ENCODE measurements at places on chromosomes 16 and 17.

GRCh38 chr17:38735161-38735997, 5.2 kb downstream of the CISD3 start:
- no peak overlapping the region for H3K4me3 ChIP-seq
- no peaks in the 10 kb centered on the region for H3K4me1 ChIP-seq
- H3K27ac ChIP-seq, result no peak overlapping the region
- H3K36me3 ChIP-seq, result peaks cover 3% of the 10 kb centered on the region
- peak; percentile 52 for DNase-seq

GRCh38 chr17:30207655-30208054, 27.8 kb downstream of the SLC6A4 start:
- no peak overlapping the region for H3K27ac ChIP-seq
- no peaks in the 10 kb centered on the region for H3K36me3 ChIP-seq
- H3K4me3 ChIP-seq, result no peak overlapping the region
- no peak for DNase-seq
- H3K4me1 ChIP-seq, result no peaks in the 10 kb centered on the region

GRCh38 chr16:4411684-4412083, 4.7 kb downstream of the CORO7 start:
- no peak for DNase-seq
- no peaks in the 10 kb centered on the region for H3K27me3 ChIP-seq
- H3K4me1 ChIP-seq, result peaks cover under 1% of the 10 kb centered on the region
- H3K4me3 ChIP-seq, result no peak overlapping the region

- no peak overlapping the region for H3K27ac ChIP-seq
- H3K36me3 ChIP-seq, result no peaks in the 10 kb centered on the region
- H3K4me1 ChIP-seq, result peaks cover 11% of the 10 kb centered on the region
- H3K27me3 ChIP-seq, result no peaks in the 10 kb centered on the region
- DNase-seq, result no peak
Measured at GRCh38 chr17:38459567-38459966, 31.3 kb downstream of the ARHGAP23 start.

- H3K36me3 ChIP-seq, result no peaks in the 10 kb centered on the region
- DNase-seq, result peak; percentile 61
- H3K27ac ChIP-seq, result peak overlapping the region; percentile 54
- H3K4me3 ChIP-seq, result no peak overlapping the region
- H3K27me3 ChIP-seq, result no peaks in the 10 kb centered on the region
Measured at GRCh38 chr17:40072040-40072734, 9.4 kb downstream of the THRA start.

DNA sequence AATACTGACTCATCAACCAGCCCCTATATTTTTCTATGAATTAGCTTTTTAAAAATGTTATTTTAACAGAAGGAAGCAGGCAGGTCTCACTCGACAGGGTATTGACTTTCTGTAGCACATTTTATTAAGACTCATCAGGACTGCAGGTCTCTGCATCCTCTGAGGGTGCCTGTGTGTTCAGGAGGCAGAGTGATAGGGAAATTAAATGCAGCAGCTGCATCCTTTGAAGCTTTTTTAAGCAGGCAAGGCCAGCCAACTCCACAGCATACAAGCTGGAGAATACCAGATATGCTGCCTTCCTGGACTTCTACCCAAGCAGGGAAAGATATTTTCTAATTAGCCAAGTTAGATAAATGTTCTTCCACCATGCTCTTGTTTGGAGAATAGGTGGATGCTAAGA, 124.9 kb downstream of the WSCD1 start:
- no peaks in the 10 kb centered on the region for H3K36me3 ChIP-seq
- no peak for DNase-seq
- peaks cover 53% of the 10 kb centered on the region for H3K27me3 ChIP-seq
- H3K27ac ChIP-seq, result no peak overlapping the region
- H3K4me3 ChIP-seq, result no peak overlapping the region

DNA sequence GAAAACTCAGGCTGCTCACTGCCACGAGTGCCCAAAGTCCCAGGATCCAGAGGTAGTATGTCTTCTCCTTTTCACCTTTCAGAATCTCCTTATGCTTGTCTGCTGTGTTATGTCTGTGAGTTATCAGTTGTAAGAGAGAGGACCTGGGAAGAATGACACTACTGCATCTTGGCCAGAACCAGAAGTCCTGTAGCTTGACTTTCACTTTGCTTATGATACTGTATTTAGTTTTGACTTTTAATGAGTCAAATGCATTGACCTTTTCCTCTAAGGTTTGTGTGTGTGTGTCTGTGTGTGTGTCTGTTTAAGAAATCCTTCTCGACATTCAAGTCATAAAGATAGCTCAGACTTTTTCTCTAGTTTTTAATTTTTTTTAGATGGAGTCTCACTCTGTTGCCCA, 43.4 kb downstream of the BMERB1 start:
- H3K27ac ChIP-seq, result no peak overlapping the region
- DNase-seq, result no peak
- H3K36me3 ChIP-seq, result no peaks in the 10 kb centered on the region
- H3K27me3 ChIP-seq, result no peaks in the 10 kb centered on the region
- H3K4me3 ChIP-seq, result no peak overlapping the region

GRCh38 chr17:62756198-62756597, 51.9 kb downstream of the MARCHF10 start:
- H3K27ac ChIP-seq, result no peak overlapping the region
- no peaks in the 10 kb centered on the region for H3K36me3 ChIP-seq
- no peaks in the 10 kb centered on the region for H3K4me1 ChIP-seq
- H3K27me3 ChIP-seq, result peaks cover 12% of the 10 kb centered on the region
- DNase-seq, result no peak
- no peak overlapping the region for H3K4me3 ChIP-seq

GRCh38 chr17:60506312-60506711, 19.7 kb downstream of the APPBP2 start:
- peak; percentile 42 for DNase-seq
- H3K27ac ChIP-seq, result no peak overlapping the region
- H3K27me3 ChIP-seq, result no peaks in the 10 kb centered on the region

GRCh38 chr17:67841992-67842391, 16.7 kb downstream of the BPTF start:
- DNase-seq, result no peak
- H3K27me3 ChIP-seq, result no peaks in the 10 kb centered on the region
- H3K27ac ChIP-seq, result no peak overlapping the region
- H3K4me3 ChIP-seq, result no peak overlapping the region
- no peaks in the 10 kb centered on the region for H3K36me3 ChIP-seq

- H3K4me3 ChIP-seq, result no peak overlapping the region
- H3K36me3 ChIP-seq, result no peaks in the 10 kb centered on the region
- no peaks in the 10 kb centered on the region for H3K4me1 ChIP-seq
Measured at GRCh38 chr17:83146347-83146746, 66.9 kb downstream of the METRNL start.

GRCh38 chr17:3968886-3969524, 4.8 kb upstream of the ATP2A3 start:
- no peak overlapping the region for H3K4me3 ChIP-seq
- H3K36me3 ChIP-seq, result no peaks in the 10 kb centered on the region
- H3K27me3 ChIP-seq, result peaks cover 12% of the 10 kb centered on the region

DNA sequence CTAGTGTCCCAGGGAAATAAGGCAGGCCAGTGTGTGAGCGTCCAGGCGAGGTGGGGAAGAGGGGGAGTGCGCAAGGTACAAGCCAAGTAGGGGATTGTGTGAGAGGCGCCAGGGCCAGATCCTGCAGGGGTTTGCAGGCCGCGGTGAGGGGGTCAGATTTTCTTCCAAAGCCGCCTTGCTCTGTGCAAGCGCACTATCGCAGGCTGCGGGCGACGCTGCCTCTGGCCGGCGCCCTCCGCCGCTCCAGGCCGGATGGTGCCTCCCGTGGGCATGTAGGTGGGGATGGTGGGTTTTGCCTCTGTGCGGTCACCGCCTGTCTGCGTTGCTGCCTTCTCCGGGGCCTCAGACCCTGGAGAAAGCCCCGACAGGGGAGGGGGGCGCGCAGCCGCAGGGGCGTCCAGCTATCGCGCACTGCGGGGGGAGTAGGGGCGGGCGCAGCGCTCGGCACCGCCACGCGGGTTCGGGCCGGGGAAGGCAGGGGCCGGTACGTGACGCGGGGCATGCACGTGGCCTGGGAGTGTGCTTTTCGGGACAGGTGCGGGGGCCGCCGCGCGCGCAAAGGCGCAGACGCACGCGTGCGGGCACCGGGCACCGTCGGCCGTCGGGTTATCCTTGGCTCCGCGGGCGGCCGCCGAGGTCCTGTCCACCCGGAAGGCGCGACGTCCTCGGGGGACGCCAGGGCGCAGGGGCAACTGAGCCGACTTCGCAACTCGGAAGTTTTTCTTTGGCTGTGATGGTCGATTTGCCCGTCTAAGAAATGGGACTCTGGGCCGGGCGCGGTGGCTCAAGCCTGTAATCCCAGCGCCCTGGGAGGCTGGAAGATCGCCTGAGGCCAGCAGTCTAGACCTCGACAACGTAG, 1.1 kb upstream of the HAPSTR1 start:
- no peak for DNase-seq
- peaks cover 24% of the 10 kb centered on the region for H3K36me3 ChIP-seq
- peak overlapping the region; percentile 50 for H3K4me3 ChIP-seq
- H3K27ac ChIP-seq, result peak overlapping the region; percentile 97
- no peaks in the 10 kb centered on the region for H3K27me3 ChIP-seq
- H3K4me1 ChIP-seq, result peaks cover 20% of the 10 kb centered on the region

- H3K4me3 ChIP-seq, result no peak overlapping the region
- peaks cover 12% of the 10 kb centered on the region for H3K4me1 ChIP-seq
- no peaks in the 10 kb centered on the region for H3K36me3 ChIP-seq
- no peaks in the 10 kb centered on the region for H3K27me3 ChIP-seq
- no peak overlapping the region for H3K27ac ChIP-seq
- no peak for DNase-seq
Measured at GRCh38 chr16:68402748-68403040, 45.6 kb downstream of the SMPD3 start.

DNA sequence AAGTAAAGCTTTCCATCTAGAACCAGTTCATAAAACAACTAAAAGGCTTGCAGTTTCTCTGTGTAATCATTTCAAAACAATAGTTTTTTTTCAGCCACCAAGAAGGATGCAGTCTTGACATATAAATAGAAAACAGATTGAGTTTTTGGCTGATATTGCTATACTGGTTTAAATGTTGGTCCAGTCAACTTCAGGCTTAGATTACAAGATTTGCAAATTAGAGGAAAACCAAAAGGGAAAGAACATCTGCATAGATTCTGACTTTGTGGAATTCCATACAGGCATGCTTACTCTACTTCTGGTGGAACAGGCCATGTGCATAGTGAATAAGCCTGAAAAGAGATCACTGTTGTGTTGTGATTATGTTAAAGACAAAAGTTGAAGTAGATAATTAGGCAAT, 150.3 kb downstream of the BCAS3 start:
- no peaks in the 10 kb centered on the region for H3K36me3 ChIP-seq
- no peaks in the 10 kb centered on the region for H3K27me3 ChIP-seq
- H3K4me3 ChIP-seq, result no peak overlapping the region
- no peak for DNase-seq
- H3K27ac ChIP-seq, result no peak overlapping the region

- no peak overlapping the region for H3K4me3 ChIP-seq
- no peaks in the 10 kb centered on the region for H3K27me3 ChIP-seq
- H3K36me3 ChIP-seq, result no peaks in the 10 kb centered on the region
- no peak overlapping the region for H3K27ac ChIP-seq
- no peaks in the 10 kb centered on the region for H3K4me1 ChIP-seq
Measured at GRCh38 chr16:30622455-30623032, 12.4 kb upstream of the ZNF689 start.

GRCh38 chr16:71542377-71542776, 16.2 kb downstream of the CHST4 start:
- H3K4me1 ChIP-seq, result no peaks in the 10 kb centered on the region
- no peak overlapping the region for H3K27ac ChIP-seq
- H3K27me3 ChIP-seq, result peaks cover 35% of the 10 kb centered on the region

DNA sequence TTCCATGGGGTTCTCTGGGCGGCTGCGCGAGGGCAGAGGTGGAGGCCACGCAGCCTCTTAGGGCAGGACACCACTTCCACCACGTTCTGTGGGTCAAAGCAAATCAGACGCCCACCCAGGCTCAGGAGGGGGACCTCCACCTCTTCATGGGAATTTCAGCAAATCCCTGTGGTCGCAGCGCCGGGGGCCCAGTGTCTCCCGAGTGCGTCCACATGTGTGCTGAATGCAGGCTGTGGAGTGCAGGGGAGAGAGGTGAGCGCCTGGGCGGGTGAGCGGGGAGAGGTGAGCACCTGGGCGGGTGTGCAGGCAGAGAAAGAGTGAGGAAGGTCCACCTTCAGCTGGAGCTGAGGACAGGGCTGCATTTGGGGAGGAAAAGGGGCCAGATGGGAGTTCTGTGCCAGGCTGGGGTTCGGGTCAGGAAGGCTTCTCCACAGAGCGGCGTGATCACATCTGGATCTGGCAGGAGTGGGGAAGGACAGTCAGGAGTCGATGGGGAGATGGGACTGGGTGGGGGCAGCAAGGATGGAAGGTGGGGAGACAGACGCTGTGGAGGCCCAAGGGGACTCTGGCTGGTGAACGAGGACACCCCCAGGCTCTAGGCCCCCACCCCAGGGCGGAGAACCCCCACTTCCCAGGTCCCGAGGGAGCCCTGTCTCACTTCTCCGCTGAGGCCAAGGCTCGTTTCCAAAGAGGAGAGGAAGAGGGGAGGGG, 36.8 kb upstream of the CBFA2T3 start:
- no peak overlapping the region for H3K4me3 ChIP-seq
- no peak overlapping the region for H3K27ac ChIP-seq
- H3K36me3 ChIP-seq, result no peaks in the 10 kb centered on the region

DNA sequence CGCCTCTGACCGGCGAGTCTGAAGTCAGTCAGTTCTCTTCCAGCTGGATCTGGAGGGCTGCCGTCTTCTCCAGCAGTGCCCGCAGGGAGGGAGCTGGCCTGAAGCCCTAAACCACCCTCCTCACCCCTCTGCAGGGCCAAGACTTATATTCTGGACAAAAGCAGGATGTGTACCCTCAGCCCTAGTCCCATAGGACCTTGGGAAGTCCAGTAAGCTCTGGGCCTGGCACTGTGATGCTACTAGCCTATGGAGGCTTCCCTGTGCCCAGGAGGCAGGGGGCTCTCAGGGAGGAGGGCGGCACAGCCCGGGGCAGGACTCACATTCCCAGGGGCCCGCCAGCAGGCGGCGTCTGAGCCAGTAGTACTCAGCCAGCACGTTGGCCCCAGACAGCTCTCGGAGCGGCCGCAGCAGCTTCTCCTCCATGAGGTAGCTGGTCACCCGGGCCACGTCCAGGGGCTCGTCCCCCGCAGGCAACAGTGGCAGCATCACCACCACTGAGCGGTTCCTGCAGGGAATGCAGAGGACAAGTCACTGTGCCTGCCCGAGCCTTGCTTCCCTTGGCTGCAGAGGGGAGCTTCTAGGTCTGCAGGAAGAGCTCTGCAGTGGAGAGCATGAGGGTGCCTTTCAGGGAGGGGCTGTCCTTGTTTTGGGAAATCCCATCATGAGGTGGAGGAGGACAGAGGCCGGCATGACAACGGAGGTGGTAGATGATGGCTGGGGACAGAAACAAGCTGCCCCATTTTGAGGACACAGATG, 41.7 kb downstream of the RMI2 start:
- no peaks in the 10 kb centered on the region for H3K27me3 ChIP-seq
- DNase-seq, result no peak
- no peak overlapping the region for H3K4me3 ChIP-seq
- H3K4me1 ChIP-seq, result peaks cover 11% of the 10 kb centered on the region
- no peaks in the 10 kb centered on the region for H3K36me3 ChIP-seq

Measured in A673 (cell line).